Effector memory CD8-positive, alpha-beta T cell (primary cell): ENCODE measurements at places on chromosomes 3 and 15.

- no peak for DNase-seq
Measured at GRCh38 chr3:23798876-23799275, 6.9 kb upstream of the UBE2E1 start.

GRCh38 chr15:36066757-36067156, 512.7 kb upstream of the CDIN1 start:
- no peak for DNase-seq

GRCh38 chr3:102193255-102193654, 241.6 kb upstream of the ZPLD1 start:
- no peak for DNase-seq

DNA sequence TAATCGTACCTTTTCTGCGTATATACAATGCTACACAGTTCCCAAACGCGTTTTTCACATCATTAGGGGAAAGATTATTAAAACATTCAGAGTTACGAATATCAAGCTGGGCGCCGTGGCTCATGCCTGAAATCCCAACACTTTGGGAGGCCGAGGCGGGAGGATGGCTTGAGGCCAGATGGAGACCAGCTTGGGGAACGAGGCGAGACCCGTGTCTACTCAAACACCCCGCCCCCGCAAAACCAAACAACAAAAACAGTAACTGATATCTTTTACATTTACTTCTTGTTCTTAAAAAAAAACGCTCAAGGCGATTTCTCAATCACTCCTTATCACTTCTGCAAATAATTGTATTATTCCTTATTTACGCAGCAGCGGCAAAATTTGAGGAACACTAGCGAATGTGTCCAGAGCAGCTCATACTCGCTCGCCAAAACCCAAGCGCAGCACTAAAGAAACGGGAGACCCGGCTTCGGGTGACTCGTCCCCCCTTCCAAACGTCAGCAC, 1.2 kb downstream of the ZBTB11 start:
- no peak for DNase-seq

DNA sequence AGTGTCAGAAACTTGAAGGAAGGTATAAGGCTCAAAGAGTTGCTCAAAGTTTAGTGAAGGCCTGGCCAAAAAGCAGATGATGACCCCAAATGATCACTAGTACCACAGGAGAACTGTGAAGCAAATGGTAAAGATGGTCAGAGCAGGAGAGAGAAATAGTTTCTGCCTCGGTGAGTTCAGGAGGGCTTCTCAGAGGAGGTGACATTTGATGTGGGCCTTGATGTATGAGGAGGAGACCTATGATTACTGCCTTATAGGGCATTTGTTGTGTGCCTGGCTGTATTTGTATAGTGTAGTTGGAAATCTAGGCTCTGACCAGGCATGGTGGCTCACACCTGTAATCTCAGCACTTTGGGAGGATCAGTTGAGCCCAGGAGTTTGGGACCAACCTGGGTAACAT, 50.4 kb downstream of the DNASE1L3 start:
- DNase-seq, result no peak

GRCh38 chr3:94098452-94098851, 35.6 kb downstream of the NSUN3 start:
- no peak for DNase-seq

GRCh38 chr15:33191591-33191990, 2.9 kb downstream of the FMN1 start:
- no peak for DNase-seq

DNA sequence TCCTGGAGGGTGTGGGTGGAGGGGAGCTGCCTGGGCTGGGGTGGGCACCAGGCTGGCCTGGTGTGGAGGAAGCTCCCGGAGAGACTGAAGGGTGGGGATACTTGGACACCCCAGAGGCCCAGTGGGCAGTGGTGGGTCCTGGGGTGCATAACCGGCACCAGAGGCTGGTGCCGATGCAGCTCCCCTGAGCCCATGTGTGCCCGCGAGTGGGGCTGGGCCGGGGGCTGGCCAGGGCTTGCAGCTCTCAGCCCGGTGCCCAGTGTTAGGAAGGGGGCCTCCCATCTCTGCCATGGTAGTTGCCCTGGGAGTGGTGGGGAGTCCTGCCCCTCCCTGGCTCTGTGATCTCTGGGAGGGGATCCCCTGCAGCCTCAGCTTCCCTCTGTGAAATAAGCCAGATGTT, 9.3 kb downstream of the PLXNA1 start:
- no peak for DNase-seq

DNA sequence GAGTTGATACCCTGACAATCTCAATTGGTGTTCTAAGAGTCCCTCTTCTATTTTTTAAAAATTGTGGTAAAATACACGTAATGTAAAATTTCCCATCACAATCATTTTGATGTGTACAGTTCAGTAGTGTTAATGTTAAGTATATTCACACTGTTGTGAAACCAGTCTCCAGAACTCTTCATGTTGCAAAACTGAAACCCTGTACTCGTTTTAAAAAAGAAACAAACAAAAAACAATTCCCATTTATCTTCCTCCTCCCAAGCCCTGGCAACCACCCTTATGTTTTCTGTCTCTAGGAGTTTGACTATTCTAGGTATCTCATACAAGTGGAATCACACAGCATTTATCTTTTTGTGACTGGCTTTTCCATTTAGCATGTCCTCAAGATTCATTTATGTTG, 28.7 kb upstream of the ALPK3 start:
- DNase-seq, result no peak

- DNase-seq, result no peak
Measured at GRCh38 chr15:45428491-45428890, 50.1 kb upstream of the GATM start.

DNA sequence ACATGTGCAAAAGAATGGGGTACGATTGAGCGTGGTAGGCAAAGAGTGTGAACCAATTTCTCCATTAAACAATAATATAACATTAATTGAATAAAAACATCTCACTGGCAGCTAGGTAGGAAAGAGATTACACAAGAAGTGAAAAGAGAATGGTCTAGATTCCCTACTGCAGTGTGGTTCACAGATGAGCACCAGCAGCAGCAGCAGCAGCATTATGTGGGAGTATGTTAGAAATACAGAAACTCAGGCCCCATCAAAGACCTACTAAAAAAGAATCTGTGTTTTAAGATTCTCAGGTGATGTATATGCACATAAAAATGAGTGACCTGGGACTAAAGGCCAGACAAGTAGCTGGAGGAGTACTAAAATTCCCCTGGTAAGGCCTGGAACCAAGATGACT, 118.2 kb downstream of the ADAM10 start:
- no peak for DNase-seq

DNA sequence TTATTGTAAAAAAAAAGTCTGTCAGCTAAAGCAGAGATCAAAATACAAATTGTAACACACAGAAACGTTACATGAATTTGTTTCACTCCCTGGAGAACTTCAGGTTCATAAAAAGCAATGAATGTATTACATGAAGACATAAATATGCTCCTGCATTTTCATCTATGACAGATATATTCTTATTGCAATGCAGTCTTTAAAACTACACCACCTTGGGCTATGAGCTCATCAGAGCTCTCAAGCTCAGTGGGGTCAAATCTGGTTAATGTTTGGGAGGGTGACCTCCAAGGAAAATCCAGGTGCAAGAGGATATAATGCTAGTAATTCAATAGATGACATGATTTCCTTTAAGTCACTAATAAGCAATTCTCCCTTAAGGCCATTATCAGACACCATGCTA, 606.8 kb downstream of the EPHA3 start:
- DNase-seq, result no peak

DNA sequence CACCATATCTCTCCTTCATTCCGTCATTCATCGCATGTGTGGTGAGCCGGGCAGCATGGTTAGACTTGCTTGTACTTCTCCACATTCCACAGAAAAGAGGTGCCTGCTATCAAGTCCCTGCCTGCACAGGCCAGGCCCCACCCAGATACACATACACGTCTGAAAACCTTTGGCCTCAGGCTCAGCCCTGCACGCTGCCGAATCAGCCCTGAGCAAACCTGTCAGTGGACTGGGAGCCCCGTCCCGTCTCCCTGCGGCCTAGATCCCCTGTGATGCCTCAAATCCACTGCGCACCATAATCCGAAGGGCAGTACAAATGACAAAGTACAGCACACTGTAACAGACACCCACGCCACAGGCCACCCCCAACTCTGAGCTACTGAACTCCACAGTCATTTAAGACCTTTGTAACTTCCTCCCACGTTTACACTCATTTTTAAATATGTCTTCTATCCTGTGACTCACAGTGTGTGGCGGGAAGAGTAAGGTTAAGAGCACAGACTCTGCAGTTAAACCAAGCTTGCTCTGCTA, 67.1 kb downstream of the MB21D2 start:
- no peak for DNase-seq

DNA sequence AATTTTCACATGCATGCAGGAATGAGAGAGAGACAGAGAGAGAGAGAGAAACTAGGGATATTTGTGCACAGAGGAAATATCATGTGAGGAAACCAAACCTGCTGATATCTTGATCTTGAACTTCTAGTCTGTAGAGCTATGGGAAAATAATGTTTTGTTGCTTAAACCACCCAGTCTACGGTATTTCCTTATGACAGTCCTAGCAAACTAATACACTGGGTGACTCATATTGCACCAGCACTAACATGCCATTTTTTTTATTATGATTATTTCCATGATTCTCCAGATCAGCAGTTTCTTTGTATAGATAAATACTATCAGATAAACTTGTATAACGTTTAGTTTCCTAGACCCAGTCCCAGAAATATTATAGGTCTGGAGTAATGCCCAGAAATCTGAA, 1259.0 kb downstream of the ZPLD1 start:
- DNase-seq, result no peak

DNA sequence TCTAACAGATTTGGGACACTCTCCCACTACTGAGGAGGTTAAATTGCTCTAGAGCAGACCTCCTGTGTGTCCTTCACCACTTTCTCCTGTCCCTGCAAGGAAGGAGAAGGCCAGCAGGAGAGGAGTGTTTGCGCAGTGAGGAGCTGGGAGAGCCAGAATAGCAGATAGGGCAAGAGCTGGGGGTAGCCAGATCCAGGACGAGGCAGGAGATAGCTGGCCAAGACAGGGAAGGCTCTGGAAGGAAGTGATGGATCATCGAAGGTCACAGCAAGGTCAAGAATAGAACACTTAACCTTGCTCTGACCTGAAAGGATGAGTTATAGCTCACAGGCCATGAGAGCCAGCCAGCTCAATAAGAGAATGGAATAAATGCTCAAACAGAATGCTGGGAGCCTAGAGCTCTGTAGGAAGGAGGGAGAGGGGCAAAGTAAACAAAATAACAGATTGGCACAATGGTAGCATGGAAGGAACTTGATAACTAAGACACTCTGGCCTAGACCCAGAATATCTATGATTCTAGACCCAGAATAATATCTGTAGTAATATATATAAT, 37.5 kb upstream of the FSIP1 start:
- no peak for DNase-seq

DNA sequence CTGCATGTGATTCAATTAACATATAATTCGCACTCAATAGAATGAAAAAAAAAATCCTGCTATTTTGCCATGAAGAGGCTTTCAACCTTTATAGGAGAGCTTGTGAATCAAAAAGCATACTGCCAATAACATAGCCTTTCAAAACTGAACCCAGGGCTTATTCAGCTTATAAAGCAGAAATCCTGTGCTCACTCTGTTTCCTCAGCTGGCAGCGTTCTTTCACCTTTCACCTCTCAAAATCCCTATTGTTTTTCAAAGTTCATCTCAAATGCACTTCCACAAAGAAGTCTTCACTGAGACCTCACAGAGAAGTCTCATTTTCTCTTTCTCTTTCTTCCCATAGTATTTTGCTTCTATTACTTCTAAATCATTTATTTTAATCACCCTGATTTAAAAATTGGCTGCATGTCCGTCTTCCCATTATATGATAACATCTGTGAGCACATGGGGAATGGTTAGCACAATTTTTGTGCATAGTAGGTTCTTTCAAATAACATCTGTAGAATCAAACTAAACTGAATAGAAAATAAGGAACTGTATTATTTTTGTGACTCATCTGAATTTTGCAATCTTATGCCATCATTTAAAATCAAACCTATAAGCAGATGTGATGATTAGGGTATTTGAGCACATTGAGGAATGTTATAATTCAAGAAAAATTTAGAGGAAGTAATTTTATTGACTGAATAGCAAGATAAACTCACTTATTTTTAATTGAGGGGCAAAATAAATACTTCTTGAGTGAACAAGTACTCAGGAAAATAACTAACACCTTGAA, 373.4 kb downstream of the NLGN1 start:
- no peak for DNase-seq

GRCh38 chr15:27575521-27575920, 523.6 kb downstream of the OCA2 start:
- no peak for DNase-seq

GRCh38 chr3:161851941-161852566, 355.4 kb downstream of the OTOL1 start:
- DNase-seq, result no peak

GRCh38 chr3:153574445-153574844, 412.4 kb downstream of the RAP2B start:
- no peak for DNase-seq

DNA sequence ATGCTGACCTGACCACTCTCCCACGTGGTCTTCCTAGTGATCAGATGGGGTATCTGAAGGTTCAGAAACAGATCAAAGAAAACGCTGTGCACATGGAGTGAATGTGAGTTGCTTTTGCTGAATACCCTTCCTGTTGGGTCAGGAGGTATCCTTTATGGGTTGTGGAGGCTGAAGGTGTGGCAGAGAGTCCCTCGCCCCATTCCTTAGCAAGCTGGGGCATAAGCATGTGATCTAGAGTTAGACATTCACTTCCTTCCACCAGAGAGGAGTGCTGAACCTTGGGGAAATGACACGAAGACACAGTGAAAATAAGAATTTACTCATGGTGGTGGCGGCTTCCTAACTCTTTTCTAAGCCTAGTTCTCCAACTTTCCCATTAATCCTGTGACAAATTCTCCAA, 27.8 kb upstream of the SPTBN5 start:
- DNase-seq, result no peak

- no peak for DNase-seq
Measured at GRCh38 chr3:187750006-187750512, 4.8 kb upstream of the BCL6 start.

DNA sequence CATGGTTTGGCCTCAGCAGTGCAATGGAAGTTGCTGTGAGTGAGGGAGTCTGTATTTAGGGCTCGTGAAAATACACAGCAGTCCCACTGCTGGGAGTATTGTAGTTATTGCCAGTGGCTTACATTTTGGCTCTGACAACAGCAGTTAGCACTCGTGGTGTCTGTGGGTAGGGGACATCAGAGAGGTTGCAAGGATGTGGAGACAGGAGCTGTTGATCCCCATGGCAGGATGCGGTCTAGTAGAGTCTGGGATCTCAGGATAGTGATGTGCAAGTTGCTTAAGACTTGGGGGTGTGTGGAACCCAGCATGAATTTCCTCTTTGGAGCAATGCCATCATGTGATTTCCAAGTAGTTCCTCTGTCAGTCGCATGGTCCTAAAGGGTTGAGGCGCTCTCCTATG, 59.9 kb downstream of the GALK2 start:
- no peak for DNase-seq

- no peak for DNase-seq
Measured at GRCh38 chr3:96931119-96931862, 116.9 kb downstream of the EPHA6 start.

GRCh38 chr15:91031796-91032195, 9.4 kb upstream of the VPS33B start:
- DNase-seq, result no peak
